ENCODE measurements at places on chromosomes 6 and 20. TPM values are rescaled to one million over a fixed set of nuclear protein-coding genes. Genes with fewer than 3 reads are reported as not detected.
A peak's percentile ranks its signal among the peaks of the same experiment; 100 is the strongest.

- DNase-seq = no peak
Measured at GRCh38 chr6:39617026-39617425, 108.2 kb downstream of the KIF6 start.

DNA sequence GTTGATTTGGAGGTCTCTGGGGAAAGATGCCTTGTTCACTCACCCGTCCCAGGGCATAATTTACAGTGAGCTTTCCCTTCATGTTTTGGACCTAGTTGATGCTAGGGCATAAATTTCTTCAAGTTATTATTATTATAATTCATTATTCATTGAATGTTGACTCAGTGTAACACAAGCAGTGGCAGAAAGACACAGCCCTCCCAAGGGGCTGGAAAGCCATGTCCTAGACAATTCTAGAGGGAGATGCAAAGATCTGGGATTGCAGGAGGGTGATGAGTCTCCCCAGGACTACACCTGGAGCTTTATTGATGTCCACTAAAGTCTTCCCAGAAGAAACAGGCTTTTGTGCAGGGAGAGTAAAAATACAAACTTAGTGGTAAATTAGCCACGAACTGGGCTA is 322.0 kb upstream of the MOCS1 start:
- no peak for DNase-seq

DNA sequence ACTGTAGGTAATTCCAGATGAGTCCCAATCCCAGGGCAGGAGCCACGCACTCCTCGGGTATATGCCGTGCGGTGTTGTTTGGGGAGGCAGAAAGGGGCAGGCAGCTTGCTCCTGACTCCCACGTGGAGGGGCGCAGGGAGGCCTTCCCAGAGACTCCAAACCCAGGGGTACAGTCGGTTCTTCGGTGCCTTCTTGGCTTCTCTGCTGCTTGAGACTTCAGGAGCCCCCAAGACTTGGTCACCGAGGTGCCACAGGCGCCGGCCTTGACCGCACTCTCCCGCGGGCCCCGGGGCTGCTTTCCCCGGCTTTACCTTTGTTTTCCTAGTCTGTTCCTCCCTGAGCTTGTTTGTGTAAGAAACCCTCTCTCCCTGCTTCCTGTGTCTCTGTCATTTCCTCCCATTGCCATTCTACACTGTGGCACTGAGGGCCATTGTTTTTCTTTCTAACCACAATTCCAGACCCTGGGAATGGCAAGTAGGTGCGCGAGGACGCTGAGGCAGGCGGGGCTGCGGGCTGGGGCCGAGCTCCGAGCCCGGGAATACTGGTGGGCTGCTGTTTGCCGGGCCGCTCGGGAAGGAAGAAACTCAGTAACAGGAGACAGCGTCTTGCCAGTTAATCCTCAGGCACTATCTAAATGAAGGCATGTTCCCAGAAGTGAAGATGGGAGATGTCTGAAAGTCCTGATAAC is 215.6 kb upstream of the HEY2 start:
- no peak for DNase-seq

DNA sequence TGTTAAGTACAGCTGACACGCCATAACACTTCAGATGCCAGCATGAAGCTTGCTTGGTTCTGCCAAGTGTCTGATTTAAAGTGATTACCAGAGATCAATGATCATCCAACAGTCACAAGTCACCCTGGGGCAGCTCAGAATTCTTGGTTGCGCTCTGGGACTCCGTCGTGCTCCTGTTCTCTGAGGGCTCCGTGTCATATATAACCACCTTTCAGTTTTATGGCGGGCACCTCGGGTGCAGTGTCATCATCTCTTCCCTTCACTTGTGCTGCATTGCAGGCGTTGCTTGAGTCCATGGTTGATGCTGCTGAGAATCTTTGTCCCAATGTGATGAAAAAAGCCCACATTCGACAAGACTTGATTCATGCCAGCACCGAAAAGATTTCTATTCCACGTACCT is 101.4 kb upstream of the SCGN start:
- no peak for DNase-seq

- DNase-seq = no peak
Measured at GRCh38 chr20:17834804-17835203, 133.8 kb downstream of the SNX5 start.

MAD2L1BP gene
- total RNA-seq = 52.0 TPM

CYP24A1 gene
- 0.56 TPM for total RNA-seq

DNA sequence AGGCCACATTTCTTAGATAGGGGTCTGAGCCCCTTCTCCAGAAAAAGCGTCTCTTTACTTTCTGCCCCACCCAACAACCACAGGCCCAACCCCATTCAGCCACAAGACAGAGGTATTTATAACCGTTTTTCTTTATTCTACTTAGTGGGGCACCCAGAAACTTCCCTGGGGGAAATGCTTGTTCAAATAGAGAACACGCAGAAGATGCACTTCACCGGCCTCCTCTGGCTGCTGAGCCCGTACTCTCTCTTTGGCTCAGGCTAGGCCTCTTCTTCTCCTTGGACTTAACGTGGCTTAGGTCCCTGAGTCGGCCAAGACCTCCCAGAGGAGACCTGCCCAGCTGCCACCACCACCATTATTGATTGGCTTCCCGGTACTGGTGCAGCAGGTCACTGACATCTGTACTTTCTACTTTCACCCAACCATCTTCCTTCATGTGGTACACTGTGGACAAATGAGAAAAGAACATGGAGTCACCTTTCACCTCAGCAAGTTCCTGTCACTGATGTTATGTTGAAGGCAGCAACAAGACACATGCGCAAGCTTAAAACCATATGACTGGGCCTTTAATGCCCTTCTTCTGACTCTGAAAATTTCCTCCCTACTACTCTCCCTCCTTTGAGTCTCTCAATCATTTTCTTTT is 2.2 kb upstream of the TAP2 start:
- DNase-seq = no peak

MACROD2 gene
- 1.0 TPM for total RNA-seq

BPIFA2 gene
- not detected for total RNA-seq

LKAAEAR1 gene
- 0.37 TPM for total RNA-seq

DNA sequence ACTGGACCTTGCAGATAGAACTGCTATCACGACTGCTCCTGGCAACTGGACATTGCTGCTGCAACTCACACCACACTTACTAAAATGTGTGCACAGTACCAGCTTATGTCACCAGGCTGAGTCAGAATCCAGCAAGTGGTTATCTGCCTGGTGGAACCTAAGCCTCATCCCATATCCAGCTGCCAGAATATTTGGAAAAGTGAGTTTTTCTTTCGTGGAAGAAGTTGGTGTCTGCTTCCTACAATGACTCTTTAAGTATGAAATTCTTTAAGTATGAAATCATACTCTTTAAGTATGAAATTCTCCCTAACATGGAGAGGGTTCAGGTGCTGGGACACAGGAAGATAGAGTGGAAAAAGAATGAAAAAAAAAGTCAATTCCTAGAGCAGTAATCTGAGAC is 16.4 kb upstream of the POLR1H start:
- DNase-seq = no peak

DNA sequence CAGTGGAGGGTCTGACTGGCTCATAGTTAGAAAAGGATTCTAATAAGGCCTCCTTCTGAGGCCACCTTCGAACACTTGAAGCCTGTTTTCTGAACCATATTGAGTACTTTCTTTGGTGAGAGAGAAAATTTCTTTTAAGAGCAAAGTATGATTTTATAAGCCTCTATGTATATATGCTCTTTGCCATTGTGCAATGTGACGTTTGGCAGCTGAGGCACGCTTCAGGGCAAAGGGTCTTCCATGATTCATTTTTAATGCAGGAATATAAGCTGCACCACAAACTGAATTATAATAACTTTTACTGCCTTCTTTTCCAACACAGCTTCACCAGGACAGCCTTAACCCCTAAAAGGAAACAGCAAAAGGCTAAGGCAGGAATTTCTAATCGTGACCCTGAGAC is 154.4 kb downstream of the TTLL2 start:
- no peak for DNase-seq

SLC17A4 gene
- not detected for total RNA-seq

FERMT1 gene
- 1.3 TPM for total RNA-seq

SPEF1 gene
- total RNA-seq = 0.26 TPM

DNA sequence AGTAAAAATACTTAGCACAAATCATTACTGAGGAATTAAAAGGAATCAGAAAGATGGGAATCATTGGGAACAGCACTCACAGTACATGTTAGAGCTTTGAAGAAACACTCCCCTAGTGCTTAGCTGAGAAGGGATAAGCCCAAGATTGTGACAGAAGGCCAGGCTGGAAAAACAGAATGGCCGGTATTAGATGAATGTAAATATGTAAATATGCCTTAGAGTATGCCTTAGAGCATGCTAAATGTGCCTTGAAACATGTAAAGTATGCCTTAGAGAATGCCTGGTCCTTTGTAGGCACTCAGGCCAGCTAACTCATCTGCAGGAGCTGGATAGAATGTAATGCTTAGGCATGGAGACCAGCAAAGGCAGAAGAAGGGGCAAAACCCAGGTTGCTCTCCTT is 10.6 kb upstream of the TENT5A start:
- no peak for DNase-seq

KCNK16 gene
- not detected for total RNA-seq

MCHR2 gene
- not detected for total RNA-seq

DNA sequence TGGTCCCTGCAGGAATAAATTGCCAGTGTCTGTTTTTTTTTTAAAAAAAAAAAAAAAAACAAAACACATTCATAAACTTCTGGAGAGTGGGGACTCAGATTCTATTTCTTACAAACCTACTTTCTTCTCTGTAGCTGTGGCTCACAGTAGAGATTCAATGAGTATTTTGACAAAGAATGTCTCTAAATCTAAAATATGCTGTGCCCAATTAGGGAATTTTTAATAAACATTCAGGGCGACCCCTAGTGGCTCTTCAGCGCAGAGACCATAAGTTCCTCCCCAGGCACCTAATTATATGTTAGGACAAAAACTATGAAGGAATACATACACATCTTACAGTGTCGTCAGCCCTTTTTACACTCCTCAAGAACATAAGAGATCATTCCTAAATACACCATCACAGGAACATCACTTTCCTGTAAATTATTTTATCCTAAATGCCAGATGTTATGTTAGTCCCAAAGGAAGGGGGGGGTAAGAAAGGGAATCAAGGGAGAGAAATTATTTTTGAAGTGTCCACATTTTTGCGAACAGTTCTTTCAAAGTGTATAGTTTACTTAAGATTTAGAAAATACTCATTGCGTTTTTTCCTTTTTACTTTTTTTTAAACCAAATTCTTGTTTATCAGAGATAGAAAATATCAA is 21.8 kb upstream of the NAA20 start:
- DNase-seq = peak; percentile 83

PBX2 gene
- total RNA-seq = 97.2 TPM

RCAN2 gene
- 0.13 TPM for total RNA-seq

Measured in A673 (cell line).